ENCODE measurements at places on chromosomes 6 and 20.

DNA sequence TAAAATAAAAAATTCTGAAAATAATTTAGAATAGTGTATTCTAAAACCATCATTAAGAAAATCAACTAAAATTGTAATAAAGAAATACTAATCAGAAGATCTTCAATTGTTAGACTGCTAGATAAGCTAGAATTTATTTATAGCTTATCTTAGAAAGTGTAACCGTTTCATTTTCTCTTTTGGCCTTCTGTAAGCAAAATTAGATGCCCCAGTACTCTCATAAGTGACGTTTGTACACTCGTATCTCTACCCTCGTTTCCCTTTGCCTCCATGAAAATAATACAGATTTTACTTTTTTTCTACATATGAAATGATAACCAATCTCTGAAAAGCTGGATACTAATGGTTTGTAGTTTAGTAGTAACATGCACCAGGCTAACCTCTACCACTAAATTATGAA is 19.8 kb downstream of the DSE start:
- no peak for DNase-seq

DNA sequence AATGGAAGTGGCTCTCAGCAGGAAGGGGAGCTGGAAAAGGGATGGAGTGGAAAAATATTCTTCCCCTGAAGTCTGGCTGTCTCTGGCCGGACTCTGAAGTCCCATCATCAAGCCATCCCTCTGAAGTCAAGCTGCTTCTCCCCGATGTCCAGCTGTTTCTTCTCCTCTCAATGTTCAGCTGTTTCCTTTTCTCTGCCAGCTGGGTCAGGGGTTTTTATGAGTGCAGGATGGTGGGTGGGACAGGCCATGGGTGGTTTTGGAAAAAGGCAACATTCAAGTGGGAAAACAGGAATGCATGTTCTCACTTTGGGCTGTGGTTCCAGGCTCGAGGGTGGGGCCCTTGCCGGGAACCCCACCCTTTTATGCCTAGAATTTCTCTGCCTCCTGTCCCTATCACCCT is 48.4 kb upstream of the FAM184A start:
- DNase-seq: no peak

GRCh38 chr6:164072240-164072666 is 657.7 kb downstream of the QKI start:
- no peak for DNase-seq

DNA sequence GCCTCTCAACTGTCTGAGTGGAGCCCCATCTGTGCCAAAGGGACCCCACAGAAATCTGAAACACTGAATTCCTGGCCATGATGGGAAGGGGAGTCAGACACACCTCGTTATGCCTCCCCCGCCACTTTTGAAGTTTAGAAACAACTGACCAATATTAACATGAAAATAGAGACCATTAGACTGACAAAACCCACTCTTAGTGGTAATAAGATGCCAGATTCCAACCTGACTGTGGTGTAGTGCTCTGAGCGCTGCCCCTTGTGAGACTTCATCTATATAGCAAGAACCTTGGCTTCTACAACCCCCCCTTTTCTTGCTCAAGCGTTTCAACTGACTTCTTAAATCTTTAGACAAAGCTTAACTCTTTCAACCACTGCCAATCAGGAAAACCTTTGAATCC is 46.1 kb upstream of the UNC93A start:
- DNase-seq: no peak

- DNase-seq: no peak
These were observed 50.5 kb upstream of the PAK5 start for GRCh38 chr20:9889270-9889981.

DNA sequence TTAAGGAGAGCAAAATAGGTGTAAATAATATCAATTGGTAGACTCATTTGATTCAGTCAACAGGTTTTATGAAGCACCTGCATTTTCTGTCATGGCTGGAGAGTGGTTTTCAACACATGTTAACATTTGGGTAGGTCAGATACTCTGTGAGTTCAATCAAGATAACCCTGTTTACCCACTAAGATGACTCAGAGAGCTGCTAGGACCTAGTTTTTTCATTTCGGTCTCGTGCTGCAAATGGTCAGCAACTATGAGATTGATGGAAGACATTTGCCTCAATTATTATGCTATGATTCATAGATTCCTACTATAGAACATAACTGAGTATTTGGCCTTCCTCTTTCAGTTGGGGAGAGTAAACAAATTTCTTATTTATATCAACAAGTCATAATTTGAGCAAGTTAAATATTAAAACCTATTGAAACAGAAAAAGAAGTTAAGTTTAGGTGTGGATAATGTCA is 391.4 kb upstream of the CITED2 start:
- DNase-seq: no peak

GRCh38 chr20:25277051-25277801 is 29.3 kb downstream of the PYGB start:
- DNase-seq: no peak

DNA sequence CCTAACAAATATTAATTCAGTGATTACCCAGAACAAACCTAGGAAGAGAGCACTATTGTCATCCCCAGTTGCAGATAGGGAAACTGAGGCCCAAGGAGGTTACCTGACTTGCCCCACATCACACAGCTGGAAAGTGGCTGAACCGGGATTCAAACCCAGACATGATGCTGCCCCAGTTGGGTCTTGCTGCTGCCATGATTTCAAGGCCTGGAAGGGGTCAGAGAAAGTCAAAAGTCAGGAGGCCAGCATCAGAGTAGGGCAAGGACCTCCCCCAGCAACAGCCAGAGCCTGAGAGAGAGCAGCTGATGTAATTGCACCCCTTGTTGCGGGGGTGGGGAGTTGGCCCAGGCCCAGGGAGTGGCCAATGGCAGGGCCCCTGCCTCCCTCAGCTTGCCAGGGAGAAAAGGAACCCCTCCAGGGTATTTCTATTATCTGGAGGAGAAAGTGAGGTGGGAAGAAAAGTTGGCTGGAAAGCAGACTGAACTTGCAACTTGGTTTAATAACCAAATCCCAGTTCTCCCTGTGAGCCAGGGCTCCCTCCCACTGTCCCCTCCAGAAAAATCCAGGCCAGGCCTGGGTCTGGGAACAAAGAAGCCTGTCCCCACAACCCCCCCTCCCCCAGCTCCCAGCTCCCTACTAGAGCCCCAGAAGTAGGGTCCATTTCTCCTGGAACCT is 83.6 kb downstream of the MRPL14 start:
- DNase-seq: no peak

- peak; percentile 72 for DNase-seq
These were observed 28.1 kb downstream of the SNRNP48 start for GRCh38 chr6:7617801-7618764.

All from adipocyte (in vitro differentiated cells).